CD4-positive, CD25-positive, alpha-beta regulatory T cell (primary cell): ENCODE measurements at places on chromosomes 7 and 10. TPM values are rescaled to one million over a fixed set of nuclear protein-coding genes. Genes with fewer than 3 reads are reported as not detected.

FAM25G gene
- not detected for polyA plus RNA-seq

DNA sequence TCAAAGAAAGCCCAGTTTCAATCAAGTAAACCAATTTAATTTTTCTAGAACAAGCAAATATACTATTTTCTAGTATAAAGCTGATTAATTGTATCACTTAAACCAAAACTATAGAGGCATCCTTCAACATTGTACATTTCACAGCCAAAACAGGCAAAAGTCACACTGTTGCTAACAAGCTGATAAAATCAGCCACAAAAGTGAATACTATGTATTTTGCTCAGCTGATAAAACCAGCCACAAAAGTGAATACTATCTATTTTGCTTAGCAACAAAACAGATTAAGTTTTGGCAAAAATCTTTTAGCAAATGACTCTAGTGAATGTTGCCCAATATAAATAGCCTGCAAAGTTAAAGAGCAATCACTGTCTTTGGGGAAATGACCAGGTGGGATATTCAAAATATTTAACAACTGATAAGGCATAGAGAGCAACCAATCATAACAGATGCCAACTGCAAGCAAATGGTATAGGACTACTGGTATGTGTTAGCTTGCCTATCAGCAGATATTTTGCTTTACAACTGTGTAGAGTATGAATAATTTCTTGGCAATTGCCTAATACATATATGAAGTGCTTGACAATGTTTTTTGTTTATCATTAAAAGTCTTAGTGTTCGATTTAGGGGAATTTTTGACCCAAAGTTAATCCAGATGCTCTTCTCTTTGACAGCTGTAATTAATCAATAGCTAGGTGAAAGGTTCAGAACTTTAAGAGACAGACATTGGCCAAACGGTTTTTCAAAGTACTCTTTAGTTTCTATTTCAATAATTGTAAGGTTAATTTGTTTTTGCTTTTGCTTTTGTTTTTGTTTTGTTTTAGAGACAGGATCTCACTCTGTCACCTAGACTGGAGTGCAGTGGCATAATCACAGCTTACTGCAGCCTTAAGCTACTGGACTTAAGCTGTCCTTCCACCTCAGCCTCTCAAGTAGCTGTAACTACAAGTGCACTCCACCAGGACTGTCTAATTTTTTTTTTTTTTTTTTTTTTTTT lies 44.4 kb upstream of the SP4 start:
- no peak for DNase-seq
- H3K36me3 ChIP-seq = no peaks in the 10 kb centered on the region
- peaks cover 12% of the 10 kb centered on the region for H3K4me1 ChIP-seq
- H3K27ac ChIP-seq = peak overlapping the region; percentile 44

OR2A7 gene
- 0.98 TPM for polyA plus RNA-seq

DNA sequence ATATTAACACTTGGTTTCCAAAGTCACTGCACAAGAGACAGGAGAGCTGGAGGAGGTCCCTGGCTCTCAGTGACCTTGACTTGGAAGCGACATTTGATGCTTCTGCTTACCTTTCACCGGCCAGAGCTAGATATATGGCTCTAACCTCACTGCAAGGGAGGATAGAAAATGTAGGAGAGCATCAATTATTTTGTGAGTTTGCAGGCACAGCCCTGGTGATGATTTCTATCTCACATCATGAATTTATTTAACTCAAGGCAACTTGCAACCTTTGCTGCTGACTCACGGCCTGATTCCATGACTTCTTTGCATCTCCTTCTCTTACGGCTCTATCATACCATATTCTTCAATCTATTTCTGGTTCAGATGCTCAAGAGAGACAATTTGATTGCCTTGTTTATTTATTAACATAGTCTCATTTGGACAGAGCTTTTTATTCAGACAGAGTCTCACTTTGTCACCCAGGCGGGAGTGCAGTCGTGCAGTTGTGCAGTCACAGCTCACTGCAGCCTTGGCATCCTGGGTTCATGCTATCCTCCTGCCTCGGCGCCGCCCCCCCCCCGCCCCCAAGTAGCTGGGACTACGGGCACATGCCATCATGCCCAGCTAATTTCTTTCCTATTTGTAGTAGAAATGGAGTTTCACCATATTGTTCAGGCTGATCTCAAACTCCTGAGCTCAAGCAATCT lies 196.0 kb downstream of the REEP3 start:
- H3K27me3 ChIP-seq = no peaks in the 10 kb centered on the region
- no peak for DNase-seq
- H3K4me1 ChIP-seq = no peaks in the 10 kb centered on the region
- no peak overlapping the region for H3K4me3 ChIP-seq
- no peaks in the 10 kb centered on the region for H3K36me3 ChIP-seq
- H3K27ac ChIP-seq = no peak overlapping the region

GRCh38 chr10:95820363-95820762 lies 64.4 kb downstream of the ENTPD1 start:
- H3K27ac ChIP-seq = peak overlapping the region; percentile 51
- H3K4me1 ChIP-seq = peaks cover 8% of the 10 kb centered on the region
- H3K36me3 ChIP-seq = no peaks in the 10 kb centered on the region
- no peak for DNase-seq
- H3K4me3 ChIP-seq = no peak overlapping the region

GRCh38 chr10:35237766-35238512 lies 98.4 kb upstream of the CCNY start:
- no peak overlapping the region for H3K27ac ChIP-seq
- DNase-seq = no peak
- no peaks in the 10 kb centered on the region for H3K36me3 ChIP-seq
- H3K4me1 ChIP-seq = no peaks in the 10 kb centered on the region

DNA sequence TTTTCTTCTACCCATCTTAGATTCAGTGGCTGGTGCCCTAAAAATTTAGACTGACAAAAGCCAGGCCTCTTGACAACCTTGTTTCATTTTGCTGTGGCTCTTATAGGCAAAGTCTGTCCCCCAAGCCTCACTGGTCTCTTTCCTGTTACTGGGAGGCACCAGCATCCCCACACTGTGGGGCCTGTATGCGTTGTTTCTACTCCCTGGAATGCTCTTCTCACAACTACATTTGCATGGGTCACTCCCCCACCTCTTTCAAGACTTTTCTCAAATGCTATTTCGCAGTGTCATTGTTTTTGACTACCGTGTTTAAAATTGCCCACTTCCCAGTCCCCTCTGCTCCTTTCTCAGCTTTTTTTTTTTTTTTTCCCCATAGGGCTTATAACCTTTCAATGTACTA lies 108.7 kb upstream of the DGKB start:
- H3K4me3 ChIP-seq = no peak overlapping the region
- H3K4me1 ChIP-seq = no peaks in the 10 kb centered on the region
- no peak for DNase-seq
- no peaks in the 10 kb centered on the region for H3K36me3 ChIP-seq
- H3K27ac ChIP-seq = no peak overlapping the region
